Sciatic nerve (tissue), 2 donors: ENCODE measurements at places on chromosomes 11 and 22. TPM values are rescaled to one million over a fixed set of nuclear protein-coding genes. Genes with fewer than 3 reads are reported as not detected.

Gene MN1
- total RNA-seq: 10.4 TPM

DNA sequence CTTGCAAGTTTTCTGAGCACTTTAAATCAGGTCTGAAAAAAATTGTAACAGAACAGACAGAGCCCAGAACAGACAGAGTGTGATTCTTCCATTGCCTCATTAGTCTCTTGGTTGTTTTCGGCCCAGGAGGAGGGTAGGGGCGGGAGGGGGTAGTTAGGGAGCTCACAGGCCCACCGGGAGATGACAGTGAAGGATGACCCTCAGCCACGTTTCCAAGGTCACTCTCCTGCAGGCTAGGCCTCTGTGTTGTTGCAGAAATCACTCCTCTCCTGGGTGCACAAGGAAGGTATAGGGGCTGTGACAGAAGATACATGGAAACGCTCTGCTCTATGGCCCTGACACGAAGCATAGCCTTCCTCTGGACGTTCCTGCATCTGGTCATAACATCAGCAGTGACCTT lies 69.3 kb downstream of the ABTB2 start:
- DNase-seq: no peak

DNA sequence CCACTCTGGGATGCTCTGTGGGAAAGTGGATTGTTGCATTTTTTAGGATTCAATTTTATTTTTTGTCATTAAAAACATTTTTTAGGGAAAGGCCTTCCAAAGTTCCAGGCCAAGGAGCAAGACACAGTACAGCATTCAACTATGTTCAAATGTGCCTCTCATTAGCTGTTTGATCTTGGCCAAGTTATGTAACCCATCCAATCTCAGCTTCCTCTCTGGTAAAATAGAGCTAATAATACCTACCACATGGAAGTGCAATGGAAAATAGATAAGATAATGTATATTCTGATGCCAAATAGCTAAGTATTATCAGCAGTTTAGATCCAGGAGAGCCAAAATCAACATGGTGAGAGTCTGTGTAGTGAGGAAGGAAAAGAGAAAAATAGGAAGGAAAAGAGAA lies 220.3 kb upstream of the SESN3 start:
- no peak for DNase-seq

- no peak for DNase-seq
Measured at GRCh38 chr11:96263238-96263763, 79.7 kb downstream of the MAML2 start.
